T-cell (primary cell): ENCODE measurements at places on chromosomes 7 and 10.

GRCh38 chr7:2981103-2981480 is 62.6 kb downstream of the CARD11 start:
- DNase-seq, result no peak

GRCh38 chr7:105269397-105269796 is 119.3 kb downstream of the SRPK2 start:
- no peak for DNase-seq

DNA sequence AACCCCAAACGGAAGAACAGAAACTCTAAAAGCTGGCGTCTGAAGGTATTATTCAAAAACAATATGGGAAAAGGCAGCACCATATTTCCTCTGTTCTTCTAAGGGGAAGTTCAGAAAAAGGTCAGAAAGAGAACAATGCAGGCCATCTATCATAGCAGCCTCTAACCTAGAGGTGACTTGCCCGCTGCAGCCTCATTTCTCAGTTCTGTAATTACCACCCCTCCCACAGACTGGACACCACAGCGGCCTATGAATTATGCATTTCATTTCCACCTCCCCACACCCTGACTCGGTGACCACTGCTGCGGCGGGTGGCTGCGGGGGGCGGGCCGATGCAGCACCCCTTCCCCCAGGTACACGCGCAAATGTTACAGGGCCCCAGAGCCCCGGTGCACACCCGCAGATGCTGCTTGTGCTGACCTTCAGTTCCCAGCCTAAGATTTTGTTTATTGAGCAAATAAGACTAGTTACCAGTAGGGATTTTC is 125.5 kb downstream of the CLEC2L start:
- DNase-seq, result no peak

GRCh38 chr10:14873090-14873760 is 5.4 kb upstream of the SUV39H2 start:
- DNase-seq, result no peak

- DNase-seq, result no peak
These were observed 216.8 kb downstream of the RPS24 start for GRCh38 chr10:78250313-78251015.
